ENCODE measurements at places on chromosomes 5 and 9.

DNA sequence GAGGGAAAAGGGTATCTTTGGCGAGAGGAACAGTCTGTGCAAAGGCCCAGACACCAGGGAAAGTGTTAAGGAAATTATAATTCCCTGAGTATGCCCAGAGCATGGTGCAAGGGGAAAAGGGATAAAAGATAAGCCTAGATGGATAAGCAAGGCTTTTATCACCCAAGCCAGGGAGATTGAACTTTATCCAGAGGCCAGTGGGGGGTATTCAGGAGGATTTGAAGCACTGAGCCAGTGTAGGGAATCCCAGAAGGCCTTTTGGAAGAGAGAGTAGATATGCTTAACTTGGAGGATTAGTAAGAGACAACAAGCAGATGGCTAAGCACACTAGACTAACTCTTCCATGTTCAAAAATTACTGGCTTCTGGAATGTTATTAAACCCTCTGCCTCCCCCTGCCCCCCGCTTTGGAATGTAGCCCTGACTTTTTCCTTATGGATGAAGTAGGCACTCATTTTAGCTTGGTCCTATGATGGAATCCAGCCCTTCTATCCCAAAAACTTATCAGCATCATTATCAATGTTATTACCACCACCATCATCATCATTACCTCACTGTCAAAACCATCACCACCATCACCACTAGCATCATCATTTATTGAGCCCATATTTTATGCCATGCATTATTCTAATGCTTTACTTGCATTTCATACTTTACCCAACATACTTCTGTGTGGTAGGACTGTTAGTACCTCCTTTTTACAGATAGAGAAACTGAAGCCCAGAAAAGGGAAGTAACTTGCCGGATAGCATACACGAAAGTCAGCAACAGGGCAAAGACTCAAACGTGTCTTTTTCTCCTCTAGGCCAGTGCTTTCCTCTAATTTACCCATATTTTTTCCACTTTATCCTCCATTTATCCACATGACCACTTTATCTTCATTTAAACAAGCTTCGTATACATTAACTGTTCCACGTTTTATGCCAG lies 237.0 kb downstream of the PAPPA start:
- no peak for DNase-seq

DNA sequence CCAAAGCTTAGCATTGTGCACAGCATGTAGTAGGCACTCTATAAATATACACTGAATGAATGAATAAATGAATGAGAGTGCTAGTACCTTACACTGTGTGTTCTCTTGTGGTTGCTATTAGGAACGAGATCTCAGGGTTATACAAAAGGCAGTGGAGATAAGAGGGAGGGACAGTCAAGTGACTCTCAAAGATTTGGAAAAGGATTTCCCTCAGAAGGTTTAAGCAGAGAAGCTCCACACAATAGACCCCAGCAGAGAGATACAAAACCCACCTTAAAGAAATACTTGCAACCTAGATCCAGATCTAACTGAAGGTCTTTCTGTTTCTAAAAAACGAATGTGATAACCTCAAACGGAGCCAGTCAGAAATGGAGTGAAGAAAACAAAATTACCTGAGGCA lies 11.8 kb upstream of the EFNA5 start:
- DNase-seq, result no peak

- DNase-seq, result no peak
Observed at GRCh38 chr5:96388176-96388575, 44.9 kb downstream of the PCSK1 start.

- DNase-seq, result no peak
Observed at GRCh38 chr5:89105836-89106235, 222.9 kb upstream of the MEF2C start.

GRCh38 chr9:89312222-89312571 lies 1.2 kb downstream of the CKS2 start:
- peak; percentile 13 for DNase-seq

- no peak for DNase-seq
Observed at GRCh38 chr5:170380361-170380951, 8.7 kb downstream of the KCNMB1 start.

DNA sequence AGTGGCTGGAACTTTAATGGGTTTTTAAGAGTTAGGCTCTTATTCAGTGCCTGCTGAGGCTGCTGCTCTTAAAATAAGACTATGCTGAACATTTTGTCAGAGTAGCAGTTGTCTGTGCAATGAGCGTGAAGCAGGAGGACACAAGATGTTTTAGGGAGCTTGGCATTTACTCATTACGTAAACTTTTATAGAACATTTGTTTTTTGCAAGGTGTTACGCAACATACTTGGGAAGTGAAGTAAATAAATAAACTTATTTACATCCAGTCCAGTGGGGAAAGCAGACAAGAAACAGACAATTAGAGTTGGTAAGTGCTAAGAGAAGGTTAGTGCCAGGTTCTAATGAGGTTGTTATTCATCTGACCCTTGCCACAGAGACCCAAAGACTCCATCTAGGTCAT lies 226.0 kb downstream of the HINT1 start:
- DNase-seq, result no peak

DNA sequence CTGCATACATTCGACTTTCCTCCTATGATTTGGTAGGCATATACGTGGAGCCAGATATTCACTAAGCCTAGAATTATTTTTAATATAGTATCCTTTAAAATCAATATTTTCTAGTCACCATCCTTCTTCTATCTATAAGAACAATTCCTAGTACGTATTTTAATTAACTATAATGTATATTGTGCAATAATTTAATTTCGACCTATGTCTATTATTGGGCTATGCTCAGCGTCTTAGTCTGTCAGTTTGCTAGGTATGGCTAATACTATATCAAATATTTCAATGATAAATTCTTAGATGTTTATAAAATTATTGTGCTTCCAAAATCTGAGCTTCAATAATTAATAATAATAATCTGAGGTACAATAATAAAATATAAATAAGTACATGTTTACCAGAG lies 705.3 kb downstream of the PRELID2 start:
- DNase-seq, result no peak

DNA sequence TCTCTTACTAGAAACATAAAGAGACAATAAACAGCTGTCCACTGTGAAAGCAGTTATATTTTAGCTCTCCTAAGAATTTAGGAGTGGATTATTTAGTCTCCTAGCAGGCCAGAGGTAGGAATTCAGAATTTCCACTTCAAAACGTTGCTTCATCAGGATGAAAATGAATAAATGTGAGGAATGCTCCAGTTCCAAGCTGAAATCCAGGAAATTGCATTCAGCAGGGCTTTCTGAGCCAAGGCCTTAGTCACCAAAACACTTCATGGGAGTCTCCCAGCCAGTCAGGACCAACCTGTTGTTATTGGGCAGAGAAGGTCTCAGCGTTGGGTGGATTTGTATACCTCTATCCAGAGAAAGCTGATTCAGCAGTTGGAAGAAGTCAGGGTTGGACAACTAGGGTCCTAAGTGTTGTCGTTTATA lies 1040.3 kb downstream of the TLE1 start:
- DNase-seq, result no peak

DNA sequence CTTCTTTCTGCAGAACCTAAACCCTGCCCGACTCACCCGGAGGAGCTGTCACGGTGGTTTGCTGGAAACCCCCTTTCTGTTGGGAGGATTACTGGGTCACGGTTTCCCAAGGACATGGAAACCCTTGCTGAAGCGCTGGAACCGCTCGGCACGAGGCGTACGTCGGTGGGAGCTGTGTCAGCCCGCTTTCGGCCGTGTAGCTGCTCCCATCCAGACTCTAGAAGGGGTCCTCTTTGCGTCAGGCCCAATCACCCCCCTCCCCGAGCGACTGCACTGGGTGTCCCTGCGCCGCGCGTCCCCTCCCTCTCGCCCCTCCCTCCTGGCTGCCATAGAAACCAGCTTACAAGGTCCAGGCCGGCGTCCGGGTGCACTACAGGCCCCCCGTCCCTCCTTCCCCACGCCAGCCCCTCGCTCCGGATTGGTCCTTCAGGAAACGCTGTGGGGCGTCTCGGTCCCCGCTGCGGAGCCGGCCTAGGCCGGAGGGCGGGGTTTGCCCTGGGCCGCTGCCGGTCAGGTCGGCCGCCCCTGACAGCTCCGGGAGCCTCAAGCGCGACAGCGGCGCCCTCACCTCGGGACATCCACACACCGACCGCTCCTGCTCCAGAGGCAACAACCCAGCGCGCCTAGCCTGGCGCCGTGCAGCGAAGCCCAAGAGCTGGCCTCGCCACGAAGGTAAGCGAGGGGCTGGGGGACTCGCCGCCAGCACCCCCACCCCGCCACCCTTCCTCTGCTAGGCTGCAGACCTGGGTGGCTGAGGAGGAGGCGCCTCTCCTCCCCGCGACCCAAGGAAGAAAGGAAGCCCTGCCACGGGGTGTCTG lies at the start of gene NIM1K:
NIM1K (plus strand) TSS at position 486 of the 818 bp plus-strand sequence. CDS start 53,551 bp downstream, outside the sequence.
- DNase-seq, result no peak

GRCh38 chr9:97985058-97985861 lies 2.1 kb downstream of the ANP32B start:
- no peak for DNase-seq

- no peak for DNase-seq
Observed at GRCh38 chr9:73133921-73134407, 17.7 kb upstream of the ANXA1 start.

DNA sequence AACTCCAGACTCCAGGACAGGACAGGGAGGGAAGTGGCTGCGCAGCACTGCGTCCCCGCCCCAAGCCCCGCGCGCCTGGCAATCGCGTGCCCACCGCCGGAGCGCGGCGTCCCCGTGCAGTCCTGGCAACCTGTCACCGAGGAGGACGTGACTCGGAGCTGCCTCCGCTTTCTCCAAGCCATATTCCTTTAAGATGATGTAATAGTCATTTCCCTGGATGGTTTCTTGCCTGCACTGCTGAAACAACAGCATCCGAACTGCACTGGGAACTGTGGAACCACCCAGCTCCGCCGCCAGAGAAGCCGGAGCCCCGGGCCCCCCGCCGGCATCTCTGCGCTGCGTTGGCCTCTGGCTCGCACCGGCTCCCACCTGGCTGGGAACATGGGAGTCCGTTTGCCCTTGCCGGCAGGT lies 34.5 kb downstream of the KCTD16 start:
- no peak for DNase-seq

DNA sequence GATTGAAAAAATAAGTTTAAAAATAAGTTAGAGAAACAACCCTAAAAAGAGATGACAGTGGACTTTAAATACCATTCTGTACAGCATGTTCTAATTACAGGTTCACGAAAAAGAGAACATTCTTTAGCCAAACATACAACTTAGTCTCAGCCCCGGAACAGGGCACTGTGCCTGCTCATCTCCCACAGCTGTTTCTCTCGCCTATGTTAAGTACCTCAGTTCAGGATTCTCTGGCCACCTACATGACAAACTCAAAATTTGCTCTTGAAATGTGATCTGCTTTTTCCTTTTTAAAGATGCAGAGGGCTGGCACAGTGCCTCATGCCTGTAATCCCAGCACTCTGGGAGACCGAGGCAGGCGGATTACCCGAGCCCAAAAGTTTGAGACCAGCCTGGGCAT lies 52.3 kb downstream of the MYO10 start:
- no peak for DNase-seq

DNA sequence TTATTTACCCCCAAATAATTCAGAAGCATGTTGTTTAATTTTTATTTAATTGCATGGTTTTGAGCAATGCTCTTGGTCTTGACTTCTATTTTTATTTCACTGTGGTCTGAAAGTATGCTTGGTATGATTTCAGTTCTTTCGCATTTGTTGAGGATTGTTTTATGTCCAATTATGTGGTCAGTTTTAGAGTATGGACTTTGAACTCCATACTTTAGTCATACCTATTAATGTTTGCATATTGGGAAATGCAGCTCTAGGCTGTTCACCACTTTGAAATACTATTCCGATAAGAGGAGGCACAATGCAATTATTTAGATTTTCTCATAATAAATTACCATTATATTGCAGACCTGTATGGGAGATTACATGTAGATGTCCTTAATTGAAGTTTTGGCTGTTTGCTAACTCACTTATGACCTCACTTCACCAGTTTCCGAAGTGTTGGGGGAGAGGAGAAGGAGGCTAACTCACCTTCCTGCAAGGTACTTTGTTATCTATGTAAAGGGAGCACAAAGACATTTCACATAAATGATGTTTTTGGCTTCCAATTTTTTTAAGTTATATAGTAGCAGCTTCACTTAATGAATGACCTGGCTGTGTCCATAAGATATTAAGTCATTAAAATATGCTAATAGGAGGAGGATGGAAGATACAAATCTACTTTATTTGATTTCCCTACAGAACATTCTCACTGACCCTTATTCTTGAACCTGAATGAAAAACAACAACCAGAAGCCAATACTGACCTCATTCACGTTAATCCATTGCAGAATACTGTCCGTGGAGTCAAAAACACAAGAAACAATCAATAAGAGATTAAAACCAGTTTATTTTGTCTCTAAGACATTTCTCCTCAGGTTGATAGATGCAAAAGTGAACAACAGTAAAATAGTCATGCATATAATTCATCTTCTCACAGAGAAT lies 970.3 kb upstream of the ARRDC3 start:
- DNase-seq, result no peak

DNA sequence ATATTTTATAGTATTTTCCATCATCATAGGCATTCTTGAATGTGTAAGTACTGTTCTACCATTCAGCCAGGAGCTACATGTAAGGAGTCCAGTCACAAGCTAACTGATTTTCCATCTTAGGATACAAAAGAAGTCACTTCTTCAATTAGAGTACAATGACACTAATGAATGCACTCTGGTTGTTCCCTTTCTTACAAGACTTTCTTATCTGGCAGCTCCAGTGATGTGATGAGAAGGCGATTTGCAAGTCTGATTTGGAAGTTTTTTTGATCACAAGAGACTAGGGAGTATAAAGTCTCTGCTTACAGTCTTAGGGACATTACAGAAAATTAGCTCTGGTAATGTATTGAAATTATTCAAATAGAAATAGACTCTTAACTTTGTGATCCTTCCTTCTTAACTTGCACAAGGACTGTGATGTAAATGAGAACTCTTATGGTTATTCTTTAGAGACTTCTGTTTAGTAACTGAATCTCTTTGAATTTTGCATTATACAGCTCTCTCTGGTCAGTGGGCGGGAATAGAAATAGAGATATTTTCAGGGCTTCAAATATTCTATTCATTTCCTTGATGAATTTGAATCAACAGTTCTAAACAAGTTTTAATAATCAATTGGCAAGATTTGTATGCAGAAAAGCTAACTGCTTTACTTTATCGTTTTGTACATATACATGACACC lies 130.4 kb upstream of the CDH6 start:
- no peak for DNase-seq

Data from inflammatory macrophage (primary cell).